ENCODE measurements at places on chromosomes 5 and 9.

- DNase-seq = no peak
These were observed 53.9 kb upstream of the RIC1 start for GRCh38 chr9:5575000-5575399.

DNA sequence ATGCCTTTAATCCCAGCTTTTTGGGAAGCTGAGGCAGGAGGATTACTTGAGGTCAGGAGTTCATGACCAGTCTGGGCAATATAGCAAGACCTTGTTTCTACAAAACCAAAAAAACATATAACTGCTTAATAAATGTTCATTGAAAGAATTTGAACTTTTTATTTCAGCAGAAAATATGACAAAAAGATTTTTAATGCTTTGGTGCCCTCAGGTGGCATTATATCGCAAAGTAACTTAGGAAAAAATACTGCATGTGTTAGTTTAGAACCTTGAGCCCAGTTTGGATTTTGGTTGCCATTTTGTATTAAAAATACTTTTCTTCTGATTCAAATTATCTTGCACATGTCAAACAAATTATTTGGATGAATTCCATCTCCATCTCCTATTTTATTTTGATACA lies 103.2 kb downstream of the GPBP1 start:
- DNase-seq = peak; percentile 7

- DNase-seq = no peak
These were observed 57.2 kb upstream of the GHR start for GRCh38 chr5:42366051-42366450.

DNA sequence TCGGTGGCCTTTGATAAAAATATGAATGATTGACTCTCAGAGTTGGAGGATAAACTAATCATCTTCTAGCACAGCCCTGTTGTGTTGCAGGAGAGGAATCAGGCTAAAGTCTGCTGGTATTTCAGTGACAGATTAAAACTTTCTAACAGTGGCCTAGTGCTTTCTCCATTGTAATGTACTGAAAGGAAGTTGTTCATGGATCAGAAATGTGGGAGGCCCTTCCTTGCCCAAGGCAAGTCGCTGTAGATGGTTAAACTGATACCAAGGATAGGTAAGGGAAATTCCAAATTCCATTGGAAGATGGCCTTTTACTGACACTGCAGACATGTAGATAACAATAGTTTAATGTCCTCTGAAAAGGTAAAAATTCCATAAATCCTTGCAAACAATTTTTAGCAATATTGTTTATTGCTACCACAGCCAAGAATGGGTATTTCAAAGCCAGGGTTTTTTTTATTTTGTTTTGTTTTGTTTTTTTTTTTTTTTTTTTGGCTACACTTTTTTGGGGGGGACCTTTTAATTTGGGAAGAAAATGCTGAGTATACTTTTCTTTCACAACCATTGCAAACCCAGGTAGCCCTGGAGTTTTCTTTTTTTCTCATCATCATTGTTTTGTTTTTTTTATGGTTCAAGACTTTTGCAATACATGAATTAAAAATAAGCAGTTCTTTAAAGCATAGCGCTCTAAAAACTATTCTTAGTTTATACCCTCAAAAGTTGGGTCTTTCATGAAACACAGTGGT lies 35.5 kb downstream of the WDR36 start:
- no peak for DNase-seq

DNA sequence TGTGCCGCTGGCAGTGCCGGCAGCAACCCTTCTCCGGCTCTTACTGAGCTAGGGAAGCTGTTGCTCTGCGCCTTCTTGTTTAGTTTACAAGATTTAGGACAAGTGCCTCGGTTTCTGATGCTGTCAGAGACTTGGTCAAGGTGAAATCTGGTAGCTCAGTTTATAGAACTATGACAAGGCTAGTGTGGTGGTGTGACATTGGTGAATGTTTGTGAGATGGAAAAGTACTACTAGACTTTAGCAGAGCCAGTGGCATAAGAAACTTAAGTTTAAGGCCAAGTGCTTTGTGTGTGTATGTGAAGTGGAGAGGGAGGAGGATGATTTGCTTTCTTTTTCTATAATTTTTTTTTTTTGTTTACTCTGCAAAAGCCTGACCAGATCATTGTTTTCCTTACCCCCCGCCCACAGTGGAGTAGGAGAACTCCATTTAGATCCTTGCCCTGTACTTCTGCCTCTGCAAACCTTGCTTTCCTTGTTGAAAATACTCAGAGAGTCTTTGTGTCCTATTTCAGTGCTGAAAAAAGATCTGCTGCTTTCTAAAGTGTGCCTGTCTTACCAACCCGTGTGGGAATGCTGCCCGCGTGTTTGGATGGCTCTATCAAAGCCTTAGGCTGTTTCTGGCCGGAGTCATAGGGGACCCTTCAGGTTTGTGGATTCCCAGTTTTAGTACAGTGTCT lies 75.9 kb downstream of the TRIO start:
- DNase-seq = no peak

GRCh38 chr5:59380350-59380951 lies 513.1 kb downstream of the PDE4D start:
- peak; percentile 23 for DNase-seq

- no peak for DNase-seq
These were observed 1.2 kb downstream of the JAK2 start for GRCh38 chr9:4986296-4986695.

DNA sequence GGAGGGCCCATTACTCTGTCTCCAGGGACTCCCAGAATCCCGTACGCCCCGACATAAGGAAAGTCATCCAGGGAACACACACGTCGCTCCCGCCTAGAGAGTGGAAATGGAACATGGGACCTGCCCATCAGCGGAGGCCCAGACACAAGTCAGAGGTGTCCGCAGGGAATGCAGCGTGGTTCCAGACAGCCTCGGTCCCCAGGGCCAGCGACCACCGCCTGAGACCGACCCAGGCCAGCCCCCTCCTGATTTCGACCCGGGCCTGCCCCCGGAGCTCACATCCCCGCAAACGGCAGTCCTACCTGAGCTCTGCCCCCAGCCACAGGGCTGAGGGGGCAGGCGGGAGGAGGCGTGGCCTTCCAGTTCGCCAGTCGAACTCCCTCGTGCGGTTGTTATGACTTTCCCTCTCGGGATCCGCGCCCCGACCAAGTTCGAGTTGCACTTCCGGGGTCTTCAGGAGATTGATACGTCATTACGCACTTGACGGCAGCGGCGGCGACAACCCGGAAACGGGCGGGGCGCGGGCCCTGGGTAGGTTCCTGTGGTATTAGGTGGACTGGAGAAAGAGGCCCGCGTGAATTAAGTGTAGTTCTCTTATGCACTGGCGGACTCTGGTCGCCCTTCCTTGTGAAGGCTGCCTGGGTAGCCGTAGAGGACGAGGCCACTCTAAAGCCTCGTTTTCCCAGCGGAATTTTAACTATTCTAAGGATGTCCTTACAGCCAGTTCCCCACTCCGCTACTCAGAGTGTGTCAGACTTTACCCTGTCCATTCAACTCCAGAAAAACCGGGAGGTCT lies 370.0 kb upstream of the POU5F2 start:
- DNase-seq = peak; percentile 91

DNA sequence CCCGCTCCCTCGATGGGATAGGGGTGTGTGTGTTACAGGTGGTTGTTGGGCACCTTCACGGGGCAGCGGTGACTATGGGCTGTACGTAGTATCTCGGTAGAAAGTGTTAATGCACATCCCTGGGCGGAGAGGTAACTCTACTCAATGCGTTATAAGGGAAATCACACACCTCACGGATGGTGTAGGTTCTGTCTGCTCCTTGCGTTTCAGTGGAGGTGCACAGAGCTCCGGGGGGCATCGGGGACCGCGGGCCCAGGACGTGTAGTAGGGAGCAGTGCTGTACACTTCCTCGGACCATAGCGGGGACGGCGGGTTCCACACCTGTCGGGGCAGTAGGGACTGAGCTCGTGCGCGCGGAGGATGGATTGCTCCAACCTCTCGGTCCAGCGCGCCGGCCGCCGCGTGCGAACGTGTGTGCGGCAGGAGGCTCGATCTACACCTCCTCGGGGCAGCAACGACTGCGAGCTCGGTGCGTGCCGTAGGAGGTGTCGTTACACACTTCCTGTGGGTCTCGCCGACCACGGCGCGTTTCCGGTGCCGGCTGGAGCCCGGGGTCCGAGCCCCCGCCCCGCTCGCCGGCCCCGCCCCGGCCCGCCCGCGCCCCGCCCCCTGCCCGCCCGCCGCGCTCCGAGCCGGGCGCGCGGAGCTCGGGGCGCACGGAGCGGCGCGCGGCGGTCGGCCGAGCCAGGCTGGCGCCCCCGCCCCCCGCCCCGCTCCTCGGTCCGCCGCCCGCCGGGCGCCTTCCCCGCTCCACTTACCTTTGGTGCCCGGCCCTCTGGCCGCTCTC lies at the start of gene KIAA1958:
TSS of gene KIAA1958 (plus strand) at position 607 of the 787 bp plus-strand sequence. CDS start 87,254 bp downstream, outside the sequence.
- peak; percentile 87 for DNase-seq

GRCh38 chr5:142847898-142848790 lies 78.0 kb downstream of the ARHGAP26 start:
- DNase-seq = no peak

DNA sequence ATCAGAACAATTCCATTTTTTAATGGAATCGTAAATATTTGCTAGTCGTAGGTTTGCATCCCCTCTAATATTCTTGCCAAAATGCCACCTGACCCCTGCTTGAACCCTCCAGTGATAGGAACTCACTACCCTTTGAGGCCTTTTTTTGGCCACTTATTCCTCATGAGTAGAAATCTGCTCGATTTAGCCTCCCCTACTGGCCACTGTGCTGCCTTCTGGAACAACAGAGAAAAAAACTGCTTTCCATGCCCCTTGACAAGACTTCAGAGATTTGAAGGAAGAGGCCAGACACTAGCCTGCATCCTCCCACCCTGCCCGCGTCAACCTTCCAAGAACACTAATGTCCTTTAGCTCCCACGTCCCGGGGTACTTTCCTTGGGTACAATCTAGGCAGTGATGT lies 4.1 kb downstream of the CCDC69 start:
- DNase-seq = no peak

DNA sequence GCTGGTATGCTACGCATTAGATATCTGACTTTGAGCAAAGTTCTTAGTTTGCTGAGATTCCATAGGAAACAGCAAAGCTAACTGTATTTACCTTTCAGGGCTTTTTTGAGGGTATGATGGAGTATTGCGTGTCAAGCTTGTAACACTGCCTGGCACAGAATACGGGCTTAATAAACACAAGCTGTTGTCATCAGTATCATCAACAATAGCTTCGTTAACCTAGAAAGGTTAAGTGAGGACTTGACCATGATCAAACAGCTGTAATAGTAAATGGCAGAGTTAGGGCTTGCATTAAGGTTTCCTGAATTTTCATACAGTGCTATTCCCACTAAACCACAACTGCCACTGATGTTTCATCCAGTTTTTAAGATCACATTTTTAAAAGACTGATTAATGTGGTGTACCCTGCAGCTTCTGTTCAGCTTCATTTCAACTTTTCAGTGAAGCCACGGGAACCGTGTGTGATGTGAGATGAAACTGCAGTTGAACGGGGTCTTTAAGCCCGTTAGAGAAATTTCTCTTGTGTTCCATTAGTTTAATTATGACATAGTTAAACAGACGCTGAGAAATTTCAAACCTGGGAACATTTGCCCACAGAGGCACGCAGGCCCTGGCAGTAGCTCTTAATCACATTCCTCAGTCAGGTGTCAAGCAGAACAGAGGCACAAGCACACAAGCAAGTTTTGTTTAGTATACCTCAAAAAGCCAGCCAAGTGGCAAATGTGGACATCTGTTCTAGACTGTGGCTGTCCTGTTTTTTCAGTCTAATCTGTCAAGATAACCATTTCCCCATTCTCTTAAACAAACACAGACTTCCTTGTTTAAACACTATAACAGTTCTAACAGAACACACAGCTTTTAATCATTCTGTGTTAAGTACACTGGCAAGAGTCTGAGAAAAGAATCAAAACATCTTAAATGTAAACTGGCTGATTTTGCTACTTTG lies 147.1 kb downstream of the ZNF608 start:
- DNase-seq = no peak

GRCh38 chr5:88831816-88832215 lies 51.2 kb downstream of the MEF2C start:
- no peak for DNase-seq

DNA sequence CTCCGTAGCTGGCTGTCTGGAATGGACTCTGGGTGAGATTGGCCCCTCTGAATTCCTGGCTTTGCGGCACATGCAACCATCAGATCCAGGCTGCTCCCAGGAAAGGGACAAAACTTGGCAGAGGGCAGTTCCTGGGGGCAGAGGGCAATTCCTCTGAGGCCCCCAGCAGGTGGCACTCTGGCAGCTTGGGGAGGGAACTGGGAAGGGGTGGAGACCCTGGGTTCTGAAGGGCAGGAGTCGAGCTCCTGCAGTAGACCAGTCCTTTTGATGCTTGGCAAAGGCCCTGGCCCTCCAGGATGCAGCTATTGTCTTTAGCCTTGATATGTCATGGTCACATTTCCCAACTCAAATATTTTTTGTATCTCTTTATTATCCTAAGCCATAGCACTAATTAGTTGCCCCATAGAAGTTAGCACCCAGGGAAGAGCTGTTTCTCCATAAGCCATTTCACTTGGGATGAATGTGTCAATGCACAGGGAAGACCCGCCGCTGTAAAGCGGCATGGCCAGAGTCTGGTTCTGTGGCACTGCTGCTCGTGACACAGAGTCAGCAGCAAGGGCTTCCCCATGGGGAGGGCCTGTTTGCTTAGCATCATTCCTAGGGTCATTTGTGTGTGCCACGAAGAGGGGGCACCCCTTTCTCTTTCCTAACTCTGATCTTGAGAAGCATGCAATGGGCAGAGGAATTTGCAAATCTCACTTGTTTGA lies 51.2 kb upstream of the CDK20 start:
- no peak for DNase-seq

GRCh38 chr5:150746-151145 lies 40.5 kb upstream of the LRRC14B start:
- no peak for DNase-seq

DNA sequence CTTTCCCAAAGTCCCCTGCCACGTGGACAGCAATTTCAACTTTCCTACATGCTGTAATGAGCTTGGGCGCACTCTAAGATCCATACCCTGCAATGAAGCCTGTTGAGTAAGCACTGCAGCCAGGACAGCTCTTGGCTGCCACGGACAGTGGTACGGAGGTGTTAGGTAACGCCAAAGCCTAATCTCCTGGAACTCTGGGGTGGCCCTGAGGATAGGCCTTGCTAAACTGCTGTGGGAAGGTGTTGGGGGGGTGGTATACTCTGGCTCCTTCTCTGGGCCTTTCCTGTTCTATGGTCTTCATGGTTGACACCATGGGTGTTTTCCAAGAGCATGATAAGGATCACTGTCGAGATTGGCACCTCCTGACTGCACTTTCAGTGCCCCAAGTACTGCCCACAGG lies 66.4 kb upstream of the PITX1 start:
- no peak for DNase-seq

DNA sequence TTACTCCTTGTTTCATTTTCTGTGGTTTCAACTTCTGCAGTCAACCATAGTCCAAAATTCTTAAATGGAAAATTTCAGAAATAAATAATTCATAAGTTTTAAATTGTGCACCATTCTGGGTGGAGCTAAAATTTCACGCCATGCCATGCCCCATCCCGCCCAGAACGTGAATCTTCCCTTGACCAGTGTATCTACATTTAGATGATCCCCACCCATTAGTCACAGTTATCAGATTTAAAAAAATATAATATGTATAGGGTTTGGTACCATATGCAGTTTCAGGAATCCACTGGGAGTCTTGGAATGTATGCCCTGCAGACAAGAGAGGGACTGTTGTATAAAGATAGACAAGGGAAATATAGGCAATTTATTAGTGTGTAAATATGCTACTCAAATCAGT lies 759.7 kb upstream of the ZNF608 start:
- no peak for DNase-seq

- no peak for DNase-seq
These were observed 31.5 kb downstream of the OTULIN start for GRCh38 chr5:14696057-14696456.

All from AG08396 (cell line).